ENCODE measurements at places on chromosomes 12 and 14. TPM values are rescaled to one million over a fixed set of nuclear protein-coding genes. Genes with fewer than 3 reads are reported as not detected.

DNA sequence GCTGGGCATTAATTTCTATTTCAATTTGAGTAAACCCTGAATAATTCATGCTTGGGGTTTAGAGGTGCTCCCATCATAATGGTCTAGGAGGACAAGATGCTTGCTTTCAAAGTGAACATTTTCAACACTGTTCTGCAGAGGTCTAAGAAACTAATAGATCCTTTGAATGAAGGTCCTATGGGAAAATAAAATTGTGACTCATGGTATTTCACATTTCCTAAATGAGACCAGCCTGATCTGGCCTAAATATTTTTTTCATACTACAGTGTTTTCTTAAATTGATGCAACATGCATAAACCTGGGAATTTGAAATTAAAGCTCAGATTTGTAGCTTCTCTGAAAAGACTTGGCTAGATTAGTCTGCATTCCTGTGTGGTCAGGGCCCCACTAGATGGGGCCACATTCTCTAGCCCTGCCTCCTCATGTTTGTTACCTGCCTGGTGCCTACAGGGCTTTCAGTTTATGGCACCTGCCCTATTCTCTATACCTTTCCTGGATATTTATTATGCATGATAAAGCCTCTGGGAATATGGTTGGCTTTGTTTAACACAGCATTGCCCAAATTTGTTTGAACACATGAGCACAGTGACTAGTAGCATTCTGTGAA is 112.7 kb downstream of the METTL25 start:
- no peak overlapping the region for H3K27ac ChIP-seq
- DNase-seq = no peak
- H3K4me1 ChIP-seq = no peaks in the 10 kb centered on the region
- H3K27me3 ChIP-seq = no peaks in the 10 kb centered on the region
- H3K4me3 ChIP-seq = no peak overlapping the region

DNA sequence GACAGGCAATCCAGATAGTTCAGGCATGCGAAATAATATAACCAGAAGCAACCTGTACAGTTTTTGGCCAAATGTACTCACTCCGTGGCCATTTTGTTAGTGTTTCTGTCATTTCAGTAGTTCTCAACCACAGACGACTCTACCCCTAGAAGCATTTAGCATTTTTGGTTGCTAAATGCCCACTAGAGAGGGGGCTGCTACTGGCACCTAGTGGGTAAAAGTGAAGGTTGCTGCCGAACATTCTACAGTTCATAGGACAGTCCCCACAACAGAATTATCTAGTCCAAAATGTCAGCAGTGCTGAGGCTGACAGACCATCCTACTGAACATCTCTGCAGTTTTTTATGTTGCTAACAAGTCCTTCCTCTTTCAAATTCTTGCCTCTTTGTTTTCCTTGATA is 107.4 kb downstream of the TSHR start:
- H3K4me3 ChIP-seq = no peak overlapping the region
- H3K36me3 ChIP-seq = no peaks in the 10 kb centered on the region
- no peak overlapping the region for H3K27ac ChIP-seq
- no peaks in the 10 kb centered on the region for H3K4me1 ChIP-seq
- DNase-seq = no peak
- H3K27me3 ChIP-seq = no peaks in the 10 kb centered on the region

- H3K4me3 ChIP-seq = no peak overlapping the region
- H3K27me3 ChIP-seq = no peaks in the 10 kb centered on the region
- DNase-seq = no peak
- H3K27ac ChIP-seq = no peak overlapping the region
- no peaks in the 10 kb centered on the region for H3K36me3 ChIP-seq
These were observed 43.4 kb upstream of the ST8SIA1 start for GRCh38 chr12:22377731-22378496.

GRCh38 chr12:121769831-121770301 is 23.6 kb downstream of the RHOF start:
- DNase-seq = no peak
- no peaks in the 10 kb centered on the region for H3K4me1 ChIP-seq
- no peak overlapping the region for H3K27ac ChIP-seq
- no peak overlapping the region for H3K4me3 ChIP-seq
- H3K27me3 ChIP-seq = no peaks in the 10 kb centered on the region

DNA sequence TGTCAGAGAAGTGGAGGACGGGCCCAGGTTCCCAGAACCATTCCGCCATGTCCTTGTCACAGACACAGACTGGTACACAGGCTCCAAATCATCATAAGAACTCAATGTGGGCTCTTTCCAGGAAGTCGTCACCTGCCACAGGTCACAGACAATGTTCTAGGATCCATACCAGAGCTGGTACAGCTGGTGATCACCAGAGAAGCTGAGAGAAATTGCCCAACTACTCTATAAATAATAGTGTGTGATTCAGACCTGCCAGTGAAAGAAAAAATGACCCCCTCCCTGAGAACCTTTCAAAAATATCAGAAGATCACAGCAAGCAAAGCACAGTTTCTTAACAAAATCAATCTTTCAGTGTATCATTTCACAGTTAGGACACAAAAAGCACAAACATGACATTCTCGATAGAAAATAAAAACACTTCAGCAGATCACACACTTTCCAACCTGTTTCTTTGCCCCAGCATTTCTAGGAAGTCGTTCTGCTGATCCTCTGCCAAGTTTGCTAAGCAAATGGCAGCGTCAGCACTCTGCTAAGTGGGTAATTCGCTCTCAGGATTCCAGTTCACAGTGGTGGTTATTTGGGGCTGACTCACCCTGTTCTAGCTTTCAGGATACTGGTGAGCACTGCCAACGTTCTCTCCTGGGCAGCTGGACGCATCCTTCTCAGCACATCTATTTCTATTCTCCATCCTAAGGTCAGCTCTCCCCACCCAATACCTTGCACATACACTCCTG is 223.3 kb upstream of the SFSWAP start:
- H3K27ac ChIP-seq = no peak overlapping the region
- no peaks in the 10 kb centered on the region for H3K36me3 ChIP-seq
- DNase-seq = peak; percentile 60
- H3K4me1 ChIP-seq = peaks cover 2% of the 10 kb centered on the region
- H3K4me3 ChIP-seq = no peak overlapping the region
- H3K27me3 ChIP-seq = no peaks in the 10 kb centered on the region

- peak; percentile 87 for DNase-seq
- H3K4me3 ChIP-seq = peak overlapping the region; percentile 12
- no peaks in the 10 kb centered on the region for H3K27me3 ChIP-seq
- H3K27ac ChIP-seq = peak overlapping the region; percentile 56
These were observed 22.6 kb downstream of the OR10G3 start for GRCh38 chr14:21557084-21557901.

DNA sequence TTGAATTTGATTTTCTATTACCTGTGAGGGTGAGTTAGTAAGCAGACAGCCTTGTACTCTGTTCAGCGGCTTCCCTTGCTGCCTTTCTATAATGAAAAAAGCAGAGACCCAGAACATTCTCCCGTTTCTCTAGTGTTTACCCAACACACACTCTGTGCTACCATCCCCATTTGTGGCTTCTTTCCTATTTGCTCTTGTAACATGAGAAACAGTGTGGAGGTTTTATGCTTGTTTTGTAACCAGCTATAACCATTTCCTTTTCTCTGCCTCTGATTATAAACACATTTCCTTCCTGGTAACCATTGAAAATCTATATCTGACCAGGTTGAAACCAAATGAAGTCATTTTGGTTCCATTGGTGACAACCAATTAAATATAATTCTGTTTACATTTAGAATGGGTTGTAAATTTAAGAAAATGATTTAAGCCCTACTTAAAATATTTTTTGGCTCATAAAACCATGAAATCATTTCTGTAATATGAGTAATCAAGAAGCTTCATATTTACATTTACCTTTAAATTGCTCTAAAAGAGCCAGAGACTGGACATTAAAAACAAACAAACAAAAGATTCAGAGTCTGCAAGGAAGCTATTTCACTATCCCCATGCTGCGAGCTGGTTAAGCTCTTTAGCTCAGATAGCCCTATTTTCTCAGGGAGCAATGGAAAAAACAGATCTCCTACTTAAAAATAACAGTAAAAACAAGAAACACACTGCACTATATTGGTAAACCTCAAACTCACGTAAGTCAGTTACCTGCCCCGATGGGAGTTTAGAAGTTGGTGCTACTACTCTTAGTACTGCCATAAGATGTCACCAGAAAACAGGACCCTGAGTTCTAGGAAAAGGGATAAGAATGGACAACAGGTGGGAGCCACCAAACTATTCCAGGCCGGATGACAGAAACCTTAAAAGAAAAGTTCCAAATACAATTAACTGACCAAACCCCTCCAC is 206.5 kb upstream of the EEA1 start:
- no peak overlapping the region for H3K27ac ChIP-seq
- no peak for DNase-seq
- no peaks in the 10 kb centered on the region for H3K36me3 ChIP-seq
- peaks cover 2% of the 10 kb centered on the region for H3K4me1 ChIP-seq
- H3K4me3 ChIP-seq = no peak overlapping the region
- no peaks in the 10 kb centered on the region for H3K27me3 ChIP-seq

DNA sequence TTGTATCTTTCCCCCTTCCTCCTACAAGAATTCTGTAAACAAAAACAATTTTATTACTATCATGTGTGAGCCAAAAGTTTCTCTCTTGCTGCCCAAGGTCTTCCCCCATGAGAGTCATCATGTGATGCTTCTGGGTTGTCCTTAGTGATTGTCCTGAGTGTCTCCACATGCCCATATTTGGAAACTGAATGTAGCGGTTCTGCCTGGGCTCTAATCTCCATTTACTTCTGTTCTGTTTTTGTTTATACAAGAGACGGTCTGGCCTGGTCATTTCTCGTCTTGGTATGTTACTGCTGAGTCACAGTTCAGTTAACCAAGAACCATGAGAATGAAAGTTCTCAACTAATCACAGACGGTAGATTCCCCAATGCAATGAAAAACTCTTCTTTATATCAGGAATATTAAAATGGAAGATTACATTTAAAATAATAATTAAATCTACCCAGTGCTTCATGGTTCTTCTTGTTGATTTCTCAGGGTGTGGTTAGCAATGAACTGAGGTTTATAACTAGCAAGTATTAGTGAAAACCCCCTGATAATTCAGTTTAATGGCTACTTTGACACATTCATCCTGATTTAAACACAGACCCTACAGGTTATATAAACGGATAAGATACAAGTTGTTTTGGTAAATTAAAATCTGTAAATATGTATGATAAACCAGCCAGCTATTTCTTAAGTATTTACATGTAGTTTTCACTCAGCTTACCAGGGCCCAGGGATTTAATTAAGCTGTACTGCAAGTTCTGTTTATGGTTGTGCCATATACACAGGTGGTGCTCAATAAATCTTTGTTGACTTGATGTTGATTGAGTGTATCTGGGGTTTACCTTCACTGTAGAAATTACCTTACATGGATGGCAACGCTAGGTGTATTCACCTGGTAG is 81.1 kb downstream of the PELI2 start:
- no peaks in the 10 kb centered on the region for H3K36me3 ChIP-seq
- no peaks in the 10 kb centered on the region for H3K27me3 ChIP-seq
- no peak overlapping the region for H3K4me3 ChIP-seq
- DNase-seq = no peak
- H3K27ac ChIP-seq = peak overlapping the region; percentile 63
- H3K4me1 ChIP-seq = peaks cover 28% of the 10 kb centered on the region

DNA sequence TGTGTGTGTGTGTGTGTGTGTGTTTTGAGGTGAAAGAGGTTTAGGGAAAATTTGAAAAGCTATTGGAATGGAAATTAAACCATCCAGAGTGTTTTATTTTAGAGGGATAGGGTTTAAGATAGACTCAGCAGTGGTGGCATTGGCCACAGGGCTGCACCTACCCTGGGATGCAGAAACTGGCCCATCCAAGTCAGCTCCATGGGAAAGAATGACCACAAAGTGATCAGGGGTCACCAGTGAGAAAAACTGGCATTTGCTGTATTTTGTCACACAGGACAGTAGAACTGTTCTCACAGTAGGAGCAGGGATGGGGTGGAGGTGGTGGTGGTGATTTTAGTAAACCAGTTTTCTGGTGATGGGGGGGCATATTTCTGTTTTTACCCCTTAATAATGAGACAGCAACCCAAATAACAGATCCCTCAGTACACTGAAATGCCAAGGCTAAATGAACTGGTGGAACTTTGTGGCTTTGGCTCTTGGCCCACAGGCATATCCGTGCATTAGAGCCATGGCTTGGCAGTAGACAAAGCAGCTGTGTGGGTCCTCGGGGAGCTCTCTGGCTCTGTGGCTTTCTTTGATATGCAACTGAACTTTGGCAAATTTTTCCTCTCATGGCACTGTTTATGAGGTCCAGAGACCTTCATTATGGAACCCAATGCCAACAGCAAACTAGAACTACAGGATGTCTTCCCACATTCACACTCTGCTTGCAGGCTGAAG is 348.3 kb downstream of the ZFP36L1 start:
- peak; percentile 51 for DNase-seq
- H3K27me3 ChIP-seq = no peaks in the 10 kb centered on the region
- H3K27ac ChIP-seq = no peak overlapping the region
- no peak overlapping the region for H3K4me3 ChIP-seq

DNA sequence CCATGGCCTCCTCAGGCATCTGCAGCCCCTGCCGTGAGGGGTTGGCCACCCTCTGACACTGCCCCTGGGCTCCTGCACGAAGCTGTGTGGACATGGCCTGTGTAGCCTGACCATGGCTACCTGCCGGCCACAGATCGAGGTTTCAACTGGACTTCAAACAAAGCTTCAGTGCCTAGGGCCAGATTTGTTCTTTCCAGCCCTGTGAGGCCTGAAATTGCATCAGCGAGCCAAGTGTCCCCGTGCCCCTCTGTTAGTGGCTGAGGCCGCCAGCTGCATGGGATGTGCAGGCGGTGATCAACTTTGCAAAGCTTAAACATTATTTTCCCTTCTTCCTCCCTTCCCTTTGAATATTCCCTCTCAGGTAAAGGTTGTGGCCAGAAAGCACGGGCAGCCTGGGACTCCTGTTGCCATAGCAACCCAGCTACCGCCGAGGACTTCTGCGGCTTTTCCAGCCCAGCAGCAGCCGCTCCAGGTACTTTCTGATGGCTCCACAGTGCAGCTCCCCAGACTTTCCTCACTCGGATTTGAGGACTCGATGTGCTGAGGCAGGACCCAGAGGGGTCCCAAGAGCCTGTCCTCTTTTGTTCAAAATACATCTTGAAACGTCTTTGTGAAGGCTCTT is 35.8 kb downstream of the DDX51 start:
- H3K27me3 ChIP-seq = no peaks in the 10 kb centered on the region
- no peaks in the 10 kb centered on the region for H3K4me1 ChIP-seq
- no peak overlapping the region for H3K4me3 ChIP-seq
- no peak for DNase-seq

DNA sequence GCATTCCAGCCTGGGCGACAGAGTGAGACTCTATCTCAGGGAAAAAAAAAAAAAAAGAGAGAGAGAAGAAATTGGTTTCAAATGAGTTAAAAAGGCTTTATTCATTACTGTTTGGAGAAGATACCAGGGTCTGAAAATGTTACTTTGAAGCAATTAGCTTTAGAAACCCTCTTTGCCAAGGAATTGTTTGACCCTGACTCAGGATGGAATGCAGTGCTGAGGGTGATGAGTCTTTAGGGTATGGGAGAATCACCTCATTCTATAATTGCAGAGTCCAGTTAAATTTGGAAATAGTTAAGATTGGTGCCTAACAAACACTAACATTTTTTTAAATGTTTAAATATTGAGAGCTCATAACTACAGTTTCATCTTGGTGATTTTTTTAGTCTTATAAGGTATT is 13.3 kb downstream of the RAP1B start:
- DNase-seq = no peak
- H3K27me3 ChIP-seq = no peaks in the 10 kb centered on the region
- H3K36me3 ChIP-seq = no peaks in the 10 kb centered on the region

- no peaks in the 10 kb centered on the region for H3K27me3 ChIP-seq
- DNase-seq = no peak
- no peaks in the 10 kb centered on the region for H3K4me1 ChIP-seq
These were observed 74.1 kb downstream of the SLC8A3 start for GRCh38 chr14:70114621-70115156.

SERPINA9 gene
- not detected for total RNA-seq

MIP gene
- total RNA-seq = not detected

PLEKHG7 gene
- total RNA-seq = not detected

SLC8A3 gene
- total RNA-seq = not detected

COL2A1 gene
- 1.5 TPM for total RNA-seq
